ENCODE measurements at places on chromosomes 12 and 14. TPM values are rescaled to one million over a fixed set of nuclear protein-coding genes. Genes with fewer than 3 reads are reported as not detected.
A peak's percentile ranks its signal among the peaks of the same experiment; 100 is the strongest.

DNA sequence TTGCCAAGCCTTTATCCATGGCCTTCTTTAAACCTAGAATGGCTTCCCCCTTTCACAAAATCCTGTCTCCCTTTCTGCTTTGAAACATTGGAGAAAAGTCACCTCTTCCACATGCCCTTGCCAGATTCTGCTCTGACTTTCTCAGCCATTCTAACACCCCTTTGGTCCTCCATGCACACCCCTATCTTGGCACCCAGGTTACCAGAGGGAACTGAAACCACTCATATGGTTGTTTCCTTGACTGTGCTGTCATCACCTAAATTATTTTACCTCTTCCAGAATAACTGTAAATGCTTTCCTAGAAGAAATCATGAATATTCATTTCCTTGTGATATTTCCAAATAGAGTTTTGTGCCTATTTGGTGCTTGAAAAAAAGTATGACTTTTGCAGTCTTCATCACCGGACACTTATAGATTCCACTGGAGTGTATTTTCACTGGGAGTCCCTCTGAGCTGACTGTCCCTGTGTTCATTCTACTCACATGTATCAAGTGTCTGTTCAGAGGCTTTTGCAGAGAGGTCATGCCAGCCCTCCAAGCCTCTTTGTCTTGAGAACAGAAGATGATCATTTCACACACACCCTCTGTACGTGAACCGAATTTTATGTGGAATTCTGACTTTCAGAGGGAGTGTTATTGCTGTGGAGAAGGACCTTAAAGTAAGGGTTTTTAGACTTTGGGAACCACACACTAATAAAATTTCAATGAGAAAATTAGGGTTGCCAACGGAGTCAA is 74.1 kb downstream of the PLXNC1 start:
- no peak for DNase-seq

DNA sequence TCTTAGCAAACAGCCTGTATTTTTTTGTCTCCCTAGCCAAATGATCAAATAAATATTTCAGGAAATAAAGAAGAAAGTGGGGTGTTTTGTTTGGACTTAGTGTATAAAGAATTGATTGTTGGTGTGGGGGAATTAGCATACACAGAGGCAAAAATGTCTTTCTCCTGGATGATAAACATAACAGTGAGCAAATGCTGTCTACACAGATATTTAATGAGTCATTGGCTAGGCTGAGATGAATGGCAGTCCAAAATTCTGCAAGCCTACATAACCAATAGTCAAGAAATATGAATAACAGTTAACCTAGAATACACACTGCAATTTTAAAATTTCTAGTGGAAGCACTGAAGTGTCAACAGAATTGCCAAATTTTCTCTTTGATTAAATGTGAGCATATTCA is 35.8 kb downstream of the MYF5 start:
- DNase-seq = no peak

The ARMH4 gene
- total RNA-seq = 5.4 TPM

DNA sequence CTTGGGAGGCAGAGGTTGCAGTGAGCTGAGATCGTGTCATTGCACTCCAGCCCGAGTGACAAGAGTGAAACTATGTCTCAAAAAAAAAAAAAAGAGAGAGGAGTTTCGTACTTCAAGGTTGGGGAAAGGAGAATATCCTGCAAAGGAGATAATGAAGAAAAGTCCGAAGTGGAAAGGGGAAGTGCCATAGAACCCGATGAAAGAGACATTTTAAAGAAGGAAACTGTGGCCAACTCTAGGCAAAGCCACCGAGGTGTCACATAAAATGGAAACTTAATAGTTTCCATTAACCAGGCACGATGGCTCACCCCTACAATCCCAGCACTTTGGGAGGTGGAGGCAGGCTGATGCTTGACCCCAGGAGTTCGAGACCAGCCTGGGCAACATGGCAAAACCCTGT is 15.0 kb upstream of the LTBP2 start:
- no peak for DNase-seq

The GLIPR1L1 gene
- total RNA-seq = not detected

GRCh38 chr12:67649261-67649569 is 670 bp downstream of the DYRK2 start:
- no peak for DNase-seq

- peak; percentile 62 for DNase-seq
Observed at GRCh38 chr14:60723907-60724618, at the start of gene SIX4. SIX4 (minus strand) TSS chr14:60724351; CDS start chr14:60724074, 277 bp downstream.
